Hematopoietic multipotent progenitor cell (in vitro differentiated cells): ENCODE measurements at places on chromosomes 4 and X.
A peak's percentile ranks its signal among the peaks of the same experiment; 100 is the strongest.

DNA sequence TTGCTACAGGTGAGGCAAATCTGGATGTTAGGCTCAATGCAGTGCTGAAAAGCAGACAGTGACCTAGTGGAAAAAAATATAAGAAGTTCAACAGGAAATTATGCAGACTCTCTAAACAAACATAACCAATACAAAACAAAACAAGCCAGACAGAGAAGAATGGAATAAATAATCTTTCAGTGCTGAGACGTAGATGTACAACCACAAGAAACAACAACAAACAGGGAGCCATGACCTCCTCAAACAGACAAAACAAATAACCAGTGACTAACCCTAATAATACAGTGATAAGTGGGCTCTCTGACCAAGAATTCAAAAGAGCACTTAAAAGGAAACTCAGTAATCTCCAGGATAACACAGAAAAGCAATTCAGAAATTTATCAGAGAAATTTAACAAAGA is 239.3 kb downstream of the SLC39A8 start:
- no peak for DNase-seq

GRCh38 chr4:87033902-87034301 is 99.1 kb downstream of the AFF1 start:
- no peak for DNase-seq

DNA sequence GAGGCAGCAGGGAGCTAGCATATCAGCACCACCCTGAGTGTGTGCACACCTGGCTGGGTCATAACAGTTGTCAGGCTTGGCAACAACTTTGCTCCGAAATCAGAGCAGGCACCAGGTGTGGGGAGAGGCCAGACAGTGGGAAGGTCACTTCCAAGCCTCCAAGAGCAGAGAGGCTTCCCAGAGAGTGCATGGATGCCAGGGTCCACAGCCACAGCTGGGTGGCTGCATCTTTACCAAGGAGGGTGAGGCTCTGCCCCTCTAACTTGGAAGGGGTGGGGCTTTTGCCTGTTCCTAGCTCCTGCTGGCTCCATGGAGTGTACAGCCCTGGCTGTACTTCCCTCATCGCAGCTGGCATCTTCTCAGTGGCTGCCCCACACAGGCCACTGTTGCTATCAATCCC is 322.4 kb downstream of the CCSER1 start:
- no peak for DNase-seq

GRCh38 chr4:41526628-41527027 is 11.3 kb upstream of the LIMCH1 start:
- no peak for DNase-seq

DNA sequence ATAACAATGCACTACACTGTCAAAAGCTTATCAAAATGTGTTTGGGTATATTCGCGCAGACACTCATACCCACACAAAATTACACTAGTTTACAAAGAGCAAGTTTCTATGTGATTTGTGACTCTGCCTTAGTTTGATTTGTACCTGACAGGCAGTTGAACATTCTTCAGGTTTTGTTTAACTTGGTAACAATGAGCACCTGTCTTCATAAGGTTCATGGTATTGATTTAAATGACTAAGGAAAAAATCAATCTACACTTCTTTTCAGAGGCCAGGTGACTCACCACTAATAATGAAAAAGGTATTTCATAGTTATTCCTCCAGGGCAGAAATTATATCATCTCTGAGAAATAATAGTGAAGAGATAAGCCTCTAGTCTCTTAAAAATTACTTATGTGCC is 1114.6 kb upstream of the AGA start:
- DNase-seq, result no peak

- DNase-seq, result no peak
These were observed 348.7 kb downstream of the BMPR1B start for GRCh38 chr4:95106408-95106928.

DNA sequence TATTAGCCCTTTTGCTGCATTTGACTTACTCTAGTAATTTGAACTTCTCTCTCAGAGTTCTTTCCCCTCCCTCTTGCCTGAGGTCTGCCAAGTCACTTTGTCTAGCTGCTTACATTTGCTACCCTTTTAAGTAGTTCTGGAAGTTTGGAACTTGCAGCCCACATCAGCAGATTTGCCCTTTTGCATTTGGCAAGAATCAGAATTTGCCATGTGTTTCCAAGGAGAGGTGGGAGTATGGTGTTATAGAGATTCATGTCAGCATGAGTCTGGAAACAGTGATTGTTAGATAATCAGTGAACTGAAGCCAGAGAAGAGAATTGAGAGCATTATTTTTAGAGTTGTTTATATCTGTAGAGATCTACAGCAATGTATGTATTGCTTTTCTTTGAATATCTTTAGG is 52.1 kb downstream of the KLHL34 start:
- DNase-seq, result no peak

GRCh38 chr4:111506706-111507105 is 638.5 kb upstream of the FAM241A start:
- DNase-seq, result no peak

DNA sequence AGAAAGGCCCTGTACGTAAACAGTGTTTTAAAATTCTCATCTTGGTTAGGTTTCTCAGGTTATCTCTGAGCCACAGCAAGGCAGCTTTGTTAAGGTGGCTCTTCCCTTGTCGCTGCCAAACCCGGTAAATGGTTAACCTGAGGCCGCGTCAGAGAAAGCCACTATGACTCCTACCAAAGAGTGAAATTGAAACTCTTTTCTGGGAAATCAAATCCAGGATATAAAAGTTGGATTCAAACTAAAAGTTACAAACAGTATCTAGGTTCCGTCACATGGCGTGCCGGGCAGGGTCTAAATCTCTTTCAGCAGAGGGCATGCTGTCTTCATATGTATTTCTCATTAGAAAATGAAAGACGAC is 433 bp downstream of the MMAA start:
- no peak for DNase-seq

GRCh38 chr4:177427192-177427591 is 15.0 kb downstream of the AGA start:
- no peak for DNase-seq

DNA sequence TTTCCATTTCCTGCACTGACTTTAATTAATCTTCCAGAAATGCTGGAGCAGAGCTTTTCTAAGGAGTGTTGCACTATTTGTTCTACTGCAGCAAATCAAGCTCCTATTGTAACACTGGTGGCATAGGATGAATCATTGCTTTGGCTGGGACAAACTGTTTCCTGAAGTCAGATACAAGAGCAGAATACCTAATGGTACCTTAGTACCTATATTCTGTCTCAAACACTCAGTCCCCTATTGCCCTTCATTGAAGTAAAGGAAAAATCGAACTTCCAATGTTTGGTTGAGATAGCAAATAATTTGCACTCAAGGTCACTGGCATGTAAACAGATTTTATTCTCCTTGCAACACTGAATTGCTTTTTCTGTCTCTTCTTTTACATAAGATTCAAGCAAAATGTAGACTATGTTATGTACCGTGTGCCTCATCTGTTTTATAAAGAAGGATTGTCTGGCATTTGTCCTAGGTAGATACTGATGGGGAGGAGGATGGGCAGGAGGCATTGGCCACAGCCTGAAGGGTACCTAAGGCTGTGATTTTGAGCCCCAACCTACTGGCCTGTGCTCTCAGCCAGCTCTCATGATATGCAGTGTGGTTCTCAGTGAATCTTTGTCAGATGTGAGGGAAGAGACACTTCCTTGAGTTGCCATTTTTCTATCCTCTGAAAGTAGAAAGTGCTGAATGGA is 141.6 kb downstream of the AASDH start:
- DNase-seq, result no peak

GRCh38 chr4:19358015-19358414 is 893.7 kb upstream of the SLIT2 start:
- DNase-seq, result no peak

GRCh38 chr4:42480717-42481116 is 83.4 kb downstream of the SHISA3 start:
- DNase-seq, result no peak

- no peak for DNase-seq
These were observed 25.0 kb upstream of the BBS12 start for GRCh38 chr4:122707497-122707896.

GRCh38 chr4:71992571-71993312 is 39.1 kb upstream of the NPFFR2 start:
- DNase-seq, result no peak

DNA sequence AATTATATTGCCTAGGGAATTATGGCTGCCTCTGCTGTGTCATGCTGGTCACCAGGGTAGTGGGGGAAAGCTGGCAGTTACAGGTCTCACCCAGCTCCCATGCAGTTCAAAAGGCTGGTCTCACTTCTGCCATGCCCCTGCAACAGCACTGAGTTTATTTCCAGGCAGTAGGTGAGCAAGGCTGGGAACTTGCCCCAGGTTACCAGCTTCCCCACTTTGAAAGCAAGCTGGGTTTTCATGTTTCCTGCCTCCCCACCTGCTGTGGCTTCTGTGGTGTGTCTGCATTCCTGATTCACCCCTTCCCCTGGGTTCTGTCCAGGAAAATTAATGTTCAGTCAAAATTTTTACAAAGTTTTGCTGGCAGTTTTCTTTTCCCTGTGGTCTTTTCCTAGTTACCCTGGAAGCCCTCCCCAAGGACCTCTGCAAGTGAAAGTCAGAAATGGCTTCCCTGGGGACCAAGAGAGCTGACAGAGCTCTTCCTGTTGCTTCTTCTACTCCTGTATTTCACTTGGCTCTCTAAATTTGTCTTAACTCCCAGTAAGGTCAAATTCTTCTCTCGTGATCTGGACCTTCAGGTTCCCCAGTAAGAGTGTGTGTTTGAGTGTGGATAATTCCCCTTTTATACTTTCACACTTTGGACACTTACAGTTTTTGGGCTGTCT is 58.5 kb upstream of the AGTR2 start:
- no peak for DNase-seq

DNA sequence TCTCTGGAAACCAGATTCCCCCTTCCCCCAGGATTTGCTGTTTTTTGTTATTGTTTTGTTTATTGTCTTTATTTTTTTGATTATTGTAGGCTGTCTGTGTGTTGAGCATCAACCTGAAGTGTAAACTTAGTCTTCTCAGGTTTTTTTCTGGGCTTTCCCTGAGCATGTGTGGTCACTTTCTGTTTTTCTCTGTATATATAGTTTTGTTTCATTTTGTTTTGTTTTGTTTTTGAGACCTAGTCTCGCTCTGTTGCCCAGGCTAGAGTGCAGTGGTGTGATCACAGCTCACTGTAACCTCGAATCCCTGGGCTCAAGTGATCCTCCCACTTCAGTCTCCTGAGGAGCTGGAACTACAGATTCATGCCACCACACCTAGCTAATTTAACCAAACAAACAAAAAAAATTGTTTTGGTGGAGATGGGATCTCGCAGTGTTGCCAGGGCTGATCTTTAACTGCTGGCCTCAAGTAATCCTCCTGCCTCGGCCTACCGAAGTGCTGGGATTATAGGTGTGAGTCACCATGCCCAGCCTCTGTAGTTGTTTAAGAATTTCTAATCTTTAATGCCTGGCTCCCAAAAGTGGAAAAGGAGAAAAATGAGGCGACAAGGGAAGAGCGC is 9.1 kb downstream of the IL13RA1 start:
- no peak for DNase-seq

DNA sequence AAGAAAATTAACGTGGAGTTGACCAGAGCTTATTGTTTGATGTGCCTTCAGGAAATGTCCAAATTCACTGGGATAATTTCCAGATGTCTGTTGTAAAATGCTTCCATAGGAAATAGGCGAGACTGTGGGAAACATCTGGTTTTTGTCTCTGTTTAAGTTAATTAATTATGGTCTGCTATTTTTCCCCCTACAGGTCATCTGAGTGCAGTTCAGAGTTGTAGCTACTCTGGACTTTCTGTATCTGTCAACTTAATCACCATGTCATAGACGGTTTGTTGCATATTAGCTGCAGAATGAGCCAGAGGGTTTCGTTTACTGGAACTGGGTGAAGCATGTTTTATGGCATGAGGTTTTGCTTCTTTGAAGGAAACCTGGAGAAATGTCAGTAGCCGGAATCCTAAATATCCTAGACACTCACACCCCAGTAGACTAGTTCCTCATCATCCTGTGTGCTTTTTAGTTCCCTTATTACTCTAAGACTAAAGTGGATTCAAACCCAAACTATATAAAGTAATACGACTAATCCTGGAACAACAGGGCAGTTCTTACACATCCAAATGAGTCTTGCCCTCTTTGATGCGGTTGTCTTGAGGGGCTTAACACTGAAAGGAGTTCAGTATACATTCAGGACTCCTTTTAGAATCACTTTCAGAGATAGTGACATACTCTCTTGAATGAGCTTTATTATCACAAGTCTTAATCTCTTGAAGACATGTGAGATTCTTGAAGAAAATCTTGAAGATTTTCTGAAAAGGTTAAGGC is 62.5 kb downstream of the PPEF1 start:
- no peak for DNase-seq

GRCh38 chr4:143021384-143021783 is 163.3 kb upstream of the USP38 start:
- peak; percentile 12 for DNase-seq
